ENCODE measurements at places on chromosomes 6 and 20.

DNA sequence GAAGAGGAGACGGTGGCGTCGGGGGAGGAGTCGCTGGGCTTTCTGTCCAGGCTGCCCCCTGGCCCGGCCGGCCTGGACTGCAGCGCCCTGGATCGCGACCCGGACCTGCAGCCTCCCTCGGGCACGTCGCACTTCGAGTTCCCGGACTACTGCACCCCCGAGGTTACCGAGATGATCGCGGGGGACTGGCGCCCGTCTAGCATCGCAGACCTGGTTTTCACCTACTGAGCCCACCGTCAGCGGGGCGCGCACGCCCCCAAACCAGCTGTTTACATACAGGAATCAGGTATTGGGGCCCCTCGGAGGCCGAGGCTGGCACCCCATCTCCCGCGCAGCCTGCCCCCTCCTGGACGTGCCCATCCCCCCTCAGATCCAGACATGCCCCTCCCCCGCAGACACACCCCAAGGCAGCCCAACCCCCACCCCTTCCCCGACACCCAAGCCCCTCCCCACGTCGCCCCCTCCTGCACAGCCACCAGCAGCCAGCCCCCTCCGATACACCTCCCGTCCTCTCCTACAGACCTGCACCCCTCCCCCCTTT, 1.4 kb downstream of the SOX12 start:
- DNase-seq: no peak

GRCh38 chr6:52654007-52654406, 16.9 kb upstream of the TMEM14A start:
- DNase-seq: peak; percentile 71

GRCh38 chr6:38501931-38502330, 137.8 kb downstream of the BTBD9 start:
- DNase-seq: no peak

DNA sequence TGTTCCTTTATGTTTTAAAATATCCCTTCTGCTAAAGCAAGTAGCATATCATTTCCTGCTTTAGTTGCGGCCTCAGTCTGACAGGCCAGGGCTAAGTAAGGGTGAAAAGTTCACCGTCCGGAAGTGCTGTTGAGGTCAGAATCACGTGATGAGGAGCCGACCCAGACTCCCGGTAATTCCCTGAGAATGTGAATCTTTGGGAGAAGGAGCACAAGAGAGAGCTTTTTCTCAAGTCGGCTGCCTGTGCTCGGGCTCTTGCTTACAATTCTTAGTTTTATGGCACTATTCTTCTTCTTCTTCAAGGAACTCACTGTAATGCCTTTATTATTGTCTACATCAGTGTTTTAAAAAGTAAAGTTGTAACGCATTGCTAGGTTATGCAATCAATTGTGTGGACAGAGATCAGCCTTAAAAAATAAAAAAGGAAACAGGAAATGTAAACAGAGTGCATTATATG, 309.3 kb downstream of the PRL start:
- peak; percentile 94 for DNase-seq

DNA sequence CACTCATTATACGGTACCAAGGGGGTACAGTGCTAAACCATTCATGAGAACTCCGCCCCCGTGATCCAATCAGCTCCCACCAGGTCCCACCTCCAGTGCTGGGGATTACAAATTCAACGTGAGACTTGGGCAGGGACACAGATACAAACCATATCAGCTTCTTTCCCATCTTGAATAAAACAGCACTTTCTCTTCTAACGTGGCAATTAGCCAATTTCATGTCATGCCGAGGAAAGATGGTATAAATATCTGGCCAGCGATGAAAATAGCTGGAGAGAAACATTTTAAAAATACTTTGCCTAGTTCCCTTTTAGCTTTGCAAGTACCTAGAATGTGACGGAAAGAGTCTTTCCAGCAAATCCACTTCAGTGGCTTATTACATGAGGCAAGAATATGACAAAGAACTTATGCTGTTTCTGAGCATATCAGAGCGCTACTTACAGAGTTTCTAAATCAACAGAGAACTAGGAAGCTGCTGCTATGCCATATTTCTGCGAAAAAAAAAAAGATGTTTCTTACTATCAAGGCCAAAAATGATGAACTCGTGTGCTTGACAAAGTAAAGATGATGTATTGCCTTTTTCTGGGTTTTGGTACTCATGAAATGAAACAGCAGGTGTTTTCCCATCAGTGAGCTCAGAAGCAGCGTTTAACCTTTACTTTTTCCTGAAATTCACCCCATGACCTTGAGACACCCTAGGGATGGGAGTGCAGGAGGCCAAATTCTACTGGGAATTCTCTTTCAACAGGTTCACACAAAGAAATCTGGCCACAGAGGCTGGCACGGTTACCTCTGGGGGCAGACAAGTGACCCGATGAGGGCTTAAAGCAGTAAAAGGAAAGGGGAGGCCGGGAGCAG, 37.9 kb downstream of the AGPAT4 start:
- DNase-seq: no peak

GRCh38 chr6:97669191-97670031, 386.4 kb upstream of the MMS22L start:
- no peak for DNase-seq

- DNase-seq: no peak
Observed at GRCh38 chr6:32203426-32204267, 11.2 kb upstream of the GPSM3 start.

- no peak for DNase-seq
Observed at GRCh38 chr6:15357782-15358181, 111.9 kb downstream of the JARID2 start.

GRCh38 chr20:62795023-62795761, 1.1 kb upstream of the MRGBP start:
- peak; percentile 43 for DNase-seq

- DNase-seq: no peak
Observed at GRCh38 chr6:2344319-2344905, 99.0 kb upstream of the GMDS start.

- DNase-seq: no peak
Observed at GRCh38 chr6:79608334-79609224, 22.6 kb upstream of the SH3BGRL2 start.

DNA sequence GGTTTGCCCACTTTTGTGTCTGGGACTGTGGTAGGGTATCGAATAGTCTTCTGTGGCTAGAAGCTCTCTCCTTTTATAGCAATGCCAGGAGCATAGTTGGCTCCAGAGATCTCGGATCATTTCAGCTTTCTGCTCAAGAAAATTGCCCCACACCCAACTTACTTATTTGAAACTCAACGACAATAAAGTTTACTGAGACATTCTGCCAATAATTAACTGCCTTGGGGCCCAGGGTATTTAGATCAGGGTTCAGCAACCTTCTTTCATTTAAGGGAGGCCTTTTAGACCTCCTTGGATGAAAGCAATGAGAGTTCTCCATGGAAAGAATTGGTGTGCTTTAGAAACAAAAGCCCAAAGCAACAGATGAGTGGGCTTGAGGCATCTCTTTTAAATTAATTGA, 53.8 kb upstream of the GMPR start:
- no peak for DNase-seq

GRCh38 chr20:46128310-46129151, 10.4 kb downstream of the CD40 start:
- no peak for DNase-seq

GRCh38 chr6:1795910-1796309, 186.2 kb downstream of the FOXC1 start:
- DNase-seq: no peak

- DNase-seq: no peak
Observed at GRCh38 chr20:56724241-56724757, 95.2 kb downstream of the TFAP2C start.

DNA sequence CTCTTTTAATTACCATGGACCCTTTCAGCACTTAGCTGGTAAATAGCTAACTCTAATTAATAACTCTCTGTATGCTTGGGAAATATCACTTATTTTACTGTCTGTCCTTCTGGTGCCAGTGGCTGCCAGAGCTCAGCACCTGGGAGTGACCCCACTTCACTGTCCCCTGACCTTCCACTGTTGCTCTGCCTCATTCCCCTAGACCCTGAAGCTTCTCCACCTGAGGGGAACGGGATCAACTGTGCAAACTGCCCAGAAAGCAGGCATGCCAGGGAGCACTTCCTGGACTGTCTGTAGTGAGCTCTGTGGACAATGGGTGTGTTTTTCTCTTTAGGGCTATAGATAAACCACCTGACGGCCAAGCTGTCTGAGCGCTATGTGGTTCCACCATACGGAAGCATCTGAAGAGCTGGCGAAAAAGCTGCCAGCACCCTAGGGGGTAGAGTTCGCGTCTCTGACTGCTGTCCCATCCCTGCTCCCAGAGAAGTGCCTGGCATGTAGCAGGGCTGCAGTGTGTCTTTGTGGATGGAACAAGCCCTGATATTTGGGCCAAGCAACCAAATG, 106.3 kb upstream of the FOXA2 start:
- DNase-seq: no peak

GRCh38 chr20:58995461-58996225, 11.4 kb downstream of the CTSZ start:
- DNase-seq: no peak

DNA sequence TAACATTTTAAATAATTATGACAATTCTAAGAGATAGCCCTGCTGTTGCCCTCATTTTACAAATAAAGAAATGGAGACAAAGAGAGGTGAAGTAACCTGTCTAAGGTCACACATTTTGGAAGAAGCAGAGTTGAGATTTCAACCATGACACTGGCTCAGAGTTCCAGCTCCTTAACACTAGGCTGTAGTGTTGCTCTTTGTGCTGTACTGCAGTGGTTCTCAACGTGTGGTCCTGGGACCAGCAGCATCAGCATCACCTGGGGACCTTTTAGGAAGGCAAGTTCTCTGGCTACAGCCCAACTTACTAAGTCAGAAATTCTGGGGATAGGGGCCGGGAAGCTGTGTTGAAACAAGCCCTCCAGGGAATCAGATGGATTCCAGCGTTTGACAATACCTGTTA, 62.4 kb upstream of the FERMT1 start:
- DNase-seq: no peak

GRCh38 chr6:30985490-30985889, 2.0 kb downstream of the MUC21 start:
- DNase-seq: no peak

DNA sequence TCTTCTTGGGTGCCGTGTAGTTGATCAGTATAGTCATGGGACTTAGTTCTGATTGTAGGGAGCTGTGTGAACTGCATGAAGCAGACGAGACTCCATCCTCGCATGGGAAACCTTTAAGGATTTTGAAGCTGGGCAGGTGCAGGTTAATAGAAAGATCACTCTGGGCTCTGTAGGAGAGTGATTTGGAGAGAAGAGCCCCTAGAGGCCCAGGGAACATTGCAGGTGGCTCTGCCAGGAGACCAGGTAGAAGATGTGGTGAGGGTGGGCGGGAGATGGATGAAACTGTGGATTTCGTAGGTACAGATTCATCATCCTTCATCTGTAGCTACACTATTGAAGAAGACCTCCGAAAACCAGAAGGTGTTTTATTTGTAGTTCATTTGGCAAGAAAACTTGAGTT, 53.3 kb downstream of the UTRN start:
- no peak for DNase-seq

GRCh38 chr20:13250251-13250650, 29.2 kb downstream of the ISM1 start:
- no peak for DNase-seq

DNA sequence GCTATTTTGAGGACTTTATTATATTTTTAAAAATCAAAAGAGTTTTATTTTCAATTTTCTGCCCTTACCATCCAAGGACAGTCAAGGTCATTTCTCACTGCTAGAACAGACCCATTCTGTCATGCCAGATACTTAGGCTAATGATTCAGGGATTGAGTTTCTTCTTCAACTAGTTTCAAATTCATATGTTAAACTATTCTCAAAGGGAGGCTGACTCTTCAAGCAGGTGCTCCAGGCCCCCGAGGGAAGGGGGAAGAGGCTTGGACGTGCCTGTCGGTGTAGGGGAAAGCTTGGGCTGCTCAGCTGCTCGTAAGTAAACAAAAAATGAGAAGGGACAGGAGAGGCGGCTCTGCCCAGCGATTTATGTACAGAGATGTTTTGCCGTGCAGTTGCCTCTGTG, 69.4 kb upstream of the MYLIP start:
- no peak for DNase-seq

- no peak for DNase-seq
Observed at GRCh38 chr6:44257753-44258324, 511 bp upstream of the SLC35B2 start.

- no peak for DNase-seq
Observed at GRCh38 chr6:89787660-89788328, 31.8 kb downstream of the MDN1 start.

- no peak for DNase-seq
Observed at GRCh38 chr6:134376785-134377184, 58.9 kb upstream of the SGK1 start.

- DNase-seq: peak; percentile 85
Observed at GRCh38 chr6:152401978-152402377, 235.2 kb downstream of the SYNE1 start.

DNA sequence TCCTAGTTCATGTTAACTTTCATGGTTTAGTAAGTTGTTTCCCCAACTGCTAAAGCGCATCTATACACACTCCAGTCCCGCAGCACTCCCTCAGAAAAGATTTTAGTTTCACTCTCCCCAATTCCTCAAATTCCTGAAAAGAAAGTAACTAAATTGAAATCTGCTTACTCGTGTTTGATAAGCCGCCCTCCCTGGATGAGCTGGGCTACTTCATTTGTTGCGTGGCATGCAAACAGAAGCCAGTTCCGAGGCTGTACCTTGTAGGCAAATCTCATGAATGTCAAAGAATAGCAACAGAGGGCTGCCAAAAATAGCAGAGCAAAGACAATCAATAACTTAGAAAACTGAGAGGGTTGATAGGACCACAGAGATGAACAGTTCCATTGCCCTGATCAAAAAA, 16.9 kb downstream of the MPC1 start:
- DNase-seq: no peak

- no peak for DNase-seq
Observed at GRCh38 chr20:33279261-33279910, 3.6 kb upstream of the BPIFB1 start.

GRCh38 chr6:54289426-54289825, 18.8 kb upstream of the TINAG start:
- DNase-seq: no peak

DNA sequence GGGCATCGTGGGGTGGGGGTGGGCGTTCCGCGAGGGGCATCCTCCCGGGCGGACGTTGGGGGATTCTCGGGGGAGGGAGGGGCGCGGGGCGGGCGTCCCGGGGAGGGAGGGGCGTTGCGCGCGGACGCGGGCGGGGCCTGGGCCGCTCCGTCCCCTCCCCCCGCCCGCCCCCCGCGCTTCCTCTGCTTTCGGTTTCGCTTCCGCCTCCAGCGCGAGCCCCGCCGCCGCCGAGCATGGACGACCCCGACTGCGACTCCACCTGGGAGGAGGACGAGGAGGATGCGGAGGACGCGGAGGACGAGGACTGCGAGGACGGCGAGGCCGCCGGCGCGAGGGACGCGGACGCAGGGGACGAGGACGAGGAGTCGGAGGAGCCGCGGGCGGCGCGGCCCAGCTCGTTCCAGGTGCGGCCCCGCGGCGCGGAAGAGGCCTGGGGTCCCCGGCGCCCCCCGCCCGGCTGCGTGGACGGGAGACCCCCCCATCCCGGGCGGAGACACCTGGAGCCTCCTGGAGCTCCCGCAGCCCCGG, at the start of gene OGFR:
Gene OGFR (plus strand): TSS at position 209 of the 528 bp plus-strand sequence. CDS start 25 bp downstream, at position 234.
- no peak for DNase-seq

GRCh38 chr6:117840541-117840983, 66.5 kb upstream of the SLC35F1 start:
- peak; percentile 55 for DNase-seq
